ENCODE measurements at places on chromosomes 16 and 17.

DNA sequence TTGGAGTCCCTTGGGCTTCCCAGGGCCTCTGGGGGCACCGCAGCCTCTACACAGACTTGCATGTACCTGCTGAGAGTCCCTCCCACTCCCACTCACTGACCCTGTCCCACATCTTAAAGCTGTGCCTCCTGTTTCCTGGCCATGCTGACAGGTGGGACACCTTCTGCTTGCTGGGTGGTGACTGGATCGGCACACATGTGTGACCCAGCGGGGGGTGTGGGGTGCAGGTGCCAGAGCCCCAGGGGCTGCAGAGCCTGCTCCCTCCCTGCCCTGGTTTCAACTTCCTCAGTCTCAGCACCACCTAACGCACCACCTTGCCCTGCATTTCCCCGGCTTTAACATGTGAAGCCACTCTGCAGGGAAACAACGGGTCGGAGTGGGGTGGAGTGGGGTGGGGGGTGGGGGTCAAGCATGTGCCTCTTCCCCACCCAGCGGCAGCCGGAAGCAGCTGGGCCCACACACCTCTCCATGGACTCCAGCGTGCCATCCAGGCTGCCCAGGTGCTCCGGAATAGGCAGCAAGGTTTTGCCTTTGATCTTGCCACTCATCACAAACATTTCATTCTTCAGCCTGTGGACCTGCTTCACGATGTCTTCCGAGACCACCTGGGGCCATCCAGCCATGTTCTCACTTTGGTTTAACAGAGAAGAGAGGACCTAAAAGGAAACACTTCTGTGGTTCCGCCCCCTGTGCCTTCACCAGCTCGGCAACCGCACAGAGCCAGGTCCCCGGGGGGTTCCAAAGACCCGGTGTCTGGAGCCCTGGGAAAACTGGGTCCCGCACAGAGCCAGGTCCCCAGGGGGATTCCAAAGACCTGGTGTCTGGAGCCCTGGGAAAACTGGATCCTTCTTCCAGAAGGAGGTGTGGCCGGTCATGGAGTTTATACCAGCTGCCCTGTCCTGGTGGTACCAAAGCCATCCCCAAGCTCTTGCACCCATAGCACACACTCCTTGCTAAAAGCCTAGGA is 4.7 kb downstream of the DNAH17 start:
- no peak for DNase-seq

GRCh38 chr17:2547176-2547575 is 35.5 kb upstream of the METTL16 start:
- DNase-seq, result no peak

DNA sequence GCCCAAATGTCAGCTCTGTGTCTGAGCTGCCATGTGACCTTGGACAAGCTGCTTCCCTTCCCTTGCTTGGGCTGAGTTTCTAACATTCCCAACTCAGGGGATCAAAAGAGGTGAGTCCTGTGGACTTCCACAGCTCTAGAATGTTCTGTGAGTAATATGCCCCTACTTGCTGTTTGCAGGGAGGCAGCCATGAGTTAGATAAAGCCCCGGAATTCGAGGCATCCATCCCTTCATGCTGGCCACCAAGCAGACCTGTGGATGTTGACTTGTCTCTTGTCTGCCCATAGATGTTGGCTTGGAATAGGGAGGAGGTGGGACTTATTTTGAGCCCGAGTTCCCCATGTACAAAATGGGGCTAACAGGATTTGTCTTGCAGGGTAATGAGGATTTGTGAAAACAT is 36.2 kb downstream of the KSR1 start:
- no peak for DNase-seq

DNA sequence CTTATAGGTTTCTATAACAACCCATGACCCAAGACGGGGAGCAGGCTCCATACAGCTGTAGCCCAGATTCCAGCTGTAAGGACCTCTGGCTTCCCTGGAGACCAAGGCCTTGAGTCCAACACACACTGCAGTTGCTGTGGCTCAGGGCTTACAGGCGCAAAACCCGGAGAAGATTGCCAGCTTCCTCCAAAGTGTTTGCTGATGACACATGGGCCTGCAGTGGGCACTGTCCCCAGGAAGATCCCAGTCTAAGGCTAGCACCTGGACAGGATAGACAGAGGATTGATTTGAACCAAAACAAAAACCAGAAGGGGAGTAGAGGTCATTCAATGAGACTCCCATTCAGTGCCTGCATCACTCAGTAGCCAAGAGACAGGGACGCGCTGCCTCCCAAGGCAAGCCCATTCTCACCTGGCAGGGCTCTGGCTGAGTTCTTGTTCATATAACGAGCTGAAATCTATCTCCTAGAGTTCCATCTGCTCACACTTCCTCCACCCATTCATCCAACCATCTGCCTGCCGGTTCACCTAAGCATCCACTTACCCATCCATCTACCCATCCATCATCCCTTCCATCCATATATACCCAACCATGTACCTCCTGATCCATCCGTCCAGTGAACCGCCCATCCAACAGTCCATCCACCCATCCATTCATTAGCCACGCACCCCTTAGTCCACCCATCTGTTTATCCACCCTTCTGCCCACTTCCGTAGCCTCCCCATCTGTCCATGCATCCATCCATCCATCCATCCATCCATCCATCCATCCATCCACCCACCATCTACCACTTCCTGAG is 10.2 kb downstream of the RAB11FIP4 start:
- no peak for DNase-seq

GRCh38 chr16:88289561-88289960 is 93.2 kb upstream of the ZNF469 start:
- DNase-seq, result no peak

- no peak for DNase-seq
Observed at GRCh38 chr17:9788601-9789000, 2.8 kb downstream of the DHRS7C start.

All from activated naive CD8-positive, alpha-beta T cell treated with anti-CD3 and anti-CD28 coated beads, Interleukin-2, amount 10 ng/mL, durations not matched to agents 7 days and 5 days (primary cell).